ENCODE measurements at places on chromosomes 11 and 22.

DNA sequence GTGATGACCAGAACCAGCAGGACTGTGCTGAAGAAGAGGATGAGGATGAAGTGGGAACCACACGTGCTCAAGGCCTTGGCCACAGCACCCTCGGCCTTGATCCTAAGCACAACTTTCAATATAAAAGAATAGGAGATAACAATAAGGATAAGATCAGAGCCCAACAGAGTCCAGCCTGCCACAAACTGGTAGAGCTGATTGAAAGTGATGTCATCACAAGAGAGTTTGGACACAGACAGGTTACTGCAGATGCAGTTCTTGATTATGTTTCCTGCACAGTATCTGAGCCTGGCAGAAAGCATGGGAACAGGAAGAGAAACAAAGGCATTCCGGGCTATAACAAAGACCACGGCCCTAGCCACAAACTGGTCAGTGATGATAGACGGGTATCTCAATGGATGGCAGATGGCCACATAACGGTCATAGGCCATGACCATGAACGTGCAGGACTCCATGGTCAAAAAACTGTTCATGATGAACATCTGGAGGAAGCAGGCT is 4.5 kb downstream of the OR56A4 start:
- no peak for DNase-seq

- DNase-seq = peak; percentile 96
These were observed 50.3 kb downstream of the TEAD1 start for GRCh38 chr11:12724301-12725054.

DNA sequence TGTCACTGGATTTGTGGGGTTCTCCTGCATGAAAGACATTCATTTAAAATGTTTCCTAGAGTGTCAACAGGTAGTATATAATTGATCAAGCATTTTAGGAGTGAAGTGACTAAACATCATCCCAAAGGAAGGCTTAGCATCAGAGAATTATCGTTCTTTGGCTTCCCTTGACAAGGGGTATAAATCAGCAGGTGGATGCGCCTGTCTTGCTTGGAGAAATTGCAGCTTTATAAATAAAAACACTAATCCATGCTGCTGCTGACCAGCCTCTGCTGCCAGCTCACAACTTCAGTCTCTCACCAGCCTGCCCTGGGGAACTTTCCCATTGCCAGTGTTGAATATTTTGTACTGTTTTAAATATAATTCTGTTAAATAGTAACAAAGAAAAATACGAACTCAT is 1184.7 kb upstream of the TENM4 start:
- no peak for DNase-seq

- peak; percentile 20 for DNase-seq
These were observed 44.0 kb downstream of the PPP6R3 start for GRCh38 chr11:68504432-68505066.

GRCh38 chr11:43904742-43905535 is 24.3 kb downstream of the ALKBH3 start:
- DNase-seq = no peak

GRCh38 chr11:9574622-9575259 is 1.3 kb downstream of the WEE1 start:
- no peak for DNase-seq

- DNase-seq = peak; percentile 38
These were observed 87.6 kb downstream of the STIM1 start for GRCh38 chr11:3942956-3943497.

GRCh38 chr11:2097356-2097997 is 41.7 kb downstream of the IGF2 start:
- DNase-seq = no peak

DNA sequence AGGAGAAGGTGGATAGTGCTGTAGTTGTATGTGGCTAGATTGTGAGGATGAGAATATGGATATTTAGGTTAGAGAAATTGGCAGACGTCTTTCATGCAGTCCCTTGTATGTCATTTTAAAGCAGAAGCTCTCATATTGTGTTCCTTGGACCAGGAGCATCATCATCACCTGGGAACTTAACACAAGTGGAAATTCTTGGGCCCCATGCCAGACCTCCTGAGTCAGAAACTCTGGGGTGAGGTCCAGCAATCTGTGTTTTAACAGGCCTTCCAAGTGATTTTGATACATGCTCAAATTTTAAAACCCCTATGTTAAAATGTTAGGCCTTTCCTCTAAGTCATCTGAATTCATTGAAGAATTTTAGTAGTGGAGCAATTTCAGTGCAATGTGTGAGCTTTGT is 34.8 kb downstream of the JHY start:
- no peak for DNase-seq

GRCh38 chr11:8732324-8732670 is 49.7 kb downstream of the RPL27A start:
- no peak for DNase-seq

- no peak for DNase-seq
These were observed 931.6 kb downstream of the BRD1 start for GRCh38 chr22:48895831-48896765.

GRCh38 chr11:1442807-1443366 is 43.7 kb downstream of the MOB2 start:
- no peak for DNase-seq

- no peak for DNase-seq
These were observed 20.3 kb downstream of the FLI1 start for GRCh38 chr11:128714123-128714522.

GRCh38 chr11:109998921-109999320 is 94.3 kb upstream of the ZC3H12C start:
- no peak for DNase-seq

DNA sequence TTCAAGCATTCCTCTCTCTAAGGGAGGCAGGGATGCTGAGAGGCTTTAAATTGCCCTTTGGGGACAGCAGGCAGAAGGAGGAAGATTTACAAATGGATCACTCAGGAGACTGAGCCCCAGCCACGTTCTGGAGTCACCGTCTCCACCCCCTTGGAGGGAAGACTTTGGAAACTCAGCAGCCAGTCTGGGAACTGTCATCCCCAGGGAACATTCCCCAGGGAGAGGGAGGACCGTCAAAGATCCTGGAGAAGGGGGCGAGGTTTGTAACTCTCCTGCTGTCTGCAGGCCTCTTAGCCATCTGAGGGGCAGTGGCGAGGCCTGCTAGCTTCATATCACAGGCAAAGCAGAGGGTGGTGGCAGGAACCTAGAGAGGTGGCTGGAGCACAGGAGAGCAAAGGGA is 56.1 kb upstream of the SLC22A12 start:
- DNase-seq = no peak

DNA sequence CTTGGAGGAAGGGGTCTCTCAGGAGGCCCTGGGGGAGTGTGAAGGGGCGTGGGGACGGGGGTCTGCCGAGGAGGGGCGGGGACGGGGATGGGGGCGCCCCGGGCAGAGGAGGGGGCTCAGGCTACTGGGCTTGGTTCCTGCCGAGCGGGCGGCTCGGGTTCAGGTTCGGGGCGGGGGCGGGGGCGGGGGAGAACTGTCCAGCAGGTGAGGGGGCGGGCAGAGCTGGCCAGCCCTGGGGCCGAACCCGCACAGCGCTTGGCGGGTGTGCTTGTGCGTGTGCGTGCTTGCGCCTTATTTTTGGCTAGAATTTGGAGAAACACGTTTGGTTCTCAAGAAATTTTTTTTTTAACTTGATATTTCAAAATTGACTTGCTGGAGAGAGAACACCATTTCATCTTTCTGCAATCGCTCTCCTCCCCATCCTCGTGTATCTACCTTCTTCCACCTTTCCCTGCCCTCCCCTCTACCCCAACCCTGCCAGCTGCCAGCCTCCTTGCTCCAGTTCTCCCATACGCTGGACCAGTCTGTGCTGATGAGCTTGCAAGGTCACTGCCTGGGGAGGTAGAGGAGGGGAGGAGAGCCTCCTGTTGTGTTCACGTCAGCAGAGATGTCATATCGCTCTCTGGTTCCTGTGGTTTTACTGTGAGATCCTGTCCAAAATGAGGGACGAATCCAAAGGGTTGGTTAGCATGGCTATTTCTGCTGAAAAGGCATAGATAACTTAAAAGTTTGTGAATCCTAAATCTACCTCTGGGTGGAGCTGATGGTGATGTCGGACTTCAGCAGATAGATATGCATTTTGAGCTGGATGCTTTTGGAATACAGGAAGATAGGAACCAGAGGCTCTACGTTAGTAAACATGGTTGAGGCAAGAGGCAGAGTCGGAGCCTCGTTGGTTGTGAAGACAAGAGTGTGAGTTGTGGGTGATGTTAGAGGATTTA is 668 bp downstream of the MADD start:
- DNase-seq = peak; percentile 16

DNA sequence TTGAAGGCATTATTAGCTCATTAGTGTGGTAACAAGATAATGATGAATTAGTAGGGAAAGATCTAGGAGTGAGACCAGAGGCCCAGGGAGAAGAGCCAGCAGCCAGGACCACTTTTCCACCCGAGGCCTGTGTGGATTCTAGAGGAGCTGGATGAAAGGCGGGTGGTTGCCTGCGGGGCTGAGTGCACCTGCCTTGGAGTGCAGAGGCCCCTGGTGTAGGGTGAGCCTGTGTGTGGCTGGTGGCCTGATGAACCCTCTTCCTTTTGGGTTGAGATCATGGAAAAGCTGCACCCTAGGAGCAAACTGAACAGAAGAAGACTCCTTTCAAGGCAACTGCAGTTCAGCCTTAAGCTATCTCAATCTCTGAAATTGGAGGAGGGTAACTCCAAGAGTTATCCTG is 5.9 kb upstream of the TP53AIP1 start:
- no peak for DNase-seq

- no peak for DNase-seq
These were observed 38.4 kb upstream of the PHF21A start for GRCh38 chr11:46159680-46160079.

DNA sequence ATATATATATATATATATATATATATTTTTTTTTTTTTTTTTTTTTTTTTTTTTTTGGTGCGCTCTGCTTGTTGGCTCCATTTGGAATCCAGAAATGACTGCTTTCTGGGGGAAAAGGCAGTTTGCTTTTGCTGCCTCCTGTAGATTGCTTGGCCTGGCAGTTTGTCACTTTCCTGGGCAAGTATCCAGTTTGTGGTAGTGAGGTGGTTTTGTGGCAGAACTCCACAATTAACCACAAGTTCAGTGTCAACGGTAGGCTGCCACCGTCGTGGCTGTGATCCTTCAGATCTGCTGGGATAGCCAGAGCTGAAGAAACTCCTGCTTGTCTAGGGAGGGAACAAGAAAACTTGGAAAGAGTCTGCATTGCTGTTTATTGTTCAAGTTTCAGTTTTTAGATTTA is 5.0 kb upstream of the PDE3B start:
- peak; percentile 13 for DNase-seq

GRCh38 chr11:46984548-46984947 is 48.0 kb downstream of the CSTPP1 start:
- no peak for DNase-seq

GRCh38 chr11:130449996-130450769 is 1.7 kb downstream of the ADAMTS15 start:
- DNase-seq = no peak

DNA sequence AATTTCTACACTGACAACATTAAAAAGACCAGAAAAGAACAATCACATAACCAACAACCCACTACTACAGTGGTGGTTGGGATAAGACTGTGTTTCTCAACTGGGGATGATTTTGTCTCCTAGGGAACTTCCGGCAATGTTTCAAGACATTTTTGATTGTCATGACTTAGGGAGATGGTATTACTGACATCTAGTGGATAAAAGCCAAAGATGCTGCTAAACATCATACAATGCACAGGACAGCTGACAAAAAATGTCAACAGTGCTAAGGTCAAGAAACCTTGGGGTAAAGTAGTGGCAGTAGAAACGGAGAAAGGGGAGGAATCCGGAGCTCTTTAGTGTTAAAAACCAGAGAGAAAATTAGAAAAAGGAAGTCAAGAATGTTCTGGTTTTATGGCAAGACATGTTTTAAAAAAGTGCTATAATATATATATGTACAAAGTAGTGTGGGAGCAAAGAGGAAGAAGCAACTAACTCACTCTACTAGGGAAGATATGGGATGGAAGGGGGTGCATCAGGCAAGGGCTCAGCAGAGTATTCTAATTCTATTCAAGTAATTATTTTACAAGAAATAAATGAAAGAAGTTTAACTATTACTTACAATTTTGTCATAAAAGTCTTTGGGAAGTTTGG is 37.2 kb downstream of the CKAP5 start:
- DNase-seq = no peak

DNA sequence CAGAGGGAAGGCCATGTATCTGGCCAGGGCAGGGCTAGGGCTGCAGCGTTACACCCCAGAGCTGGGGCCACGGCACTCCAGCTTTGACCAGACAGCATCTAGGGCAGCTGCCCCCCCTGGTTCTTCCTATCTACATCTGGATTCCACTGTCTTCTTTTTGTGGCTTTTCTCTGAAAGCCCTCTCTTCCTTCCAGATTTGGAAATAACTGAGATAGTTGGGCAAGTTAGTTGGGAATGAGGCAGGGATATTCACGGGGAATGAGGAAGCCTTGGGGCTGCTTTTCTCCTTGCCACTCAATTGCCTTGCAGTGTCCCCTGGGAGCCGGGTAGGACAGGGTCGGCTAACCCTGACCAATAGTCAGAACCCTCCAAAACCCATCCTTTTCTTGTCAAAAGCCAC is 26.8 kb downstream of the CLMP start:
- no peak for DNase-seq

GRCh38 chr22:28023774-28024173 is 104.7 kb upstream of the PITPNB start:
- DNase-seq = no peak

DNA sequence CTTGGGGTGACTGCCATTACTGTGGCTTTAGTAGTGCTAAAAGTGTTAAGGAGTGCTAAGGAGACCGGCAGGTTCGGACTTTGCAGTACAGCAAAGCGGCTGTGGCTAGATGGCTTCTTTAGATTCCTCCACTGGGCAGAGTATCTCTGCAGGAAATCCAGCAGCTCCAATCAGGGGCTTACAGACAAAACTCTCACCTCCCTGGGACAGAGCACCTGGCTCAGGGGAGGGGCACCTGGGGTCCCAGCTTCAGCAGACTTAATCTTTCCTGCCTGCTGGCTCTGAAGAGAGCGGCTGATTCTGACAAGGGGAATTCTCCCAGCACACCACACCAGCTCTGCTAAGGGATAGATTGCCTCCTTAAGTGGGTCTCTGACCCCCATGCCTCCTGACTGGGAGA is 668.8 kb upstream of the TENM4 start:
- no peak for DNase-seq

- DNase-seq = no peak
These were observed 39.3 kb upstream of the ABTB2 start for GRCh38 chr11:34397120-34397519.

DNA sequence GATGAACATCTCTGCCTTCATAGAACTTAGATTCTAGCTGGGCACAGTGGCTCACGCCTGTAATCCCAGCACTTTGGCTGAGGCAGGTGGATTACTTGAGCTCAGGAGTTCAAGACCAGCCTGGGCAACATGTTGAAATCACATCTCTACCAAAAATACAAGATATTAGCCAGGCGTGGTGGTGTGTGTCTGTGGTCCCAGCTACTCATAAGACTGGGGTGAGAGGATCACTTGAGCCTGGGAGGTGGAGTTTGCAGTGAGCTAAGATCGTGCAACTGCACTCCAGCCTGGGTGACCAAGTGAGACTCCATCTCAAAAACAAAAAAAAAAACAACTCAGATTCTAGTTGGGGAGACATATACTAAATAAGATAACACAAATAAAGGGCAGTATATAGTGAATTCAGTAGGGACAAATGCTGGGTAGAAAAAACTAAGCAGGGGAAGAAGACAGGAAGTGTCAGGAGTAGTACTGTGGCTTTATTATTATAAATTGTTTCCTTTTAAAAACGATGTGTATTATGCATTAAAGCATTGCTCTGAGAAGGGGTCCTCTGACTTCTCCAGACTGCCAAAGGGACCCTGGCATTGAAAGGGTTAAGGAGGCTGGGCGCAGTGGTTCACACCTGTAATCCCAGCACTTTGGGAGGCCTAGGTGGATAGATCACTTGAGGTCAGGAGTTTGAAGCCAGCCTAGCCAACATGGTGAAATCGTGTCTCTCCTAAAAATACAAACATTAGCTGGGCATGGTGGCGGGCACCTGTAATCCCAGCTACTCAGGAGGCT is 46.7 kb downstream of the PACS1 start:
- DNase-seq = no peak
